ENCODE measurements at places on chromosomes 12 and 14.
A peak's percentile ranks its signal among the peaks of the same experiment; 100 is the strongest.

DNA sequence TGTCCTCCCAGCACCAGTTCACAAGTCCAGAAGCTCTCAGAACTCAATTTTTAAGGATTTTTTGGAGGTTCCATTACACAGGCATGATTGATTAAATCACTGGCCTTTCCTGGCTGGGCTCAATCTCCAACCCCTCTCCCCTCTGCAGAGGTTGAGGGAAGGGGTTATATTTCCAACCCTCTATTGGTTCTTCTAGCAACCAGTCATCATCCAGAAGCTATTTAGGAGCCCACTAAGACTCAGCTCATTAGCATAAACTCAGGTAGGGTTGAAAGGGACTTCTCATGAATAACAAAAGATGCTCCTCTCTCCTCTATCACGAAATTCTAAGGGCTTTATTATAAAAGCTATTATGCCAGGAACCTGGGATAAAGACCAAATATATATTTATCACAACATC, 41.5 kb downstream of the SPPL3 start:
- no peak for DNase-seq

- peak; percentile 61 for DNase-seq
Observed at GRCh38 chr14:61321385-61322010, at the start of gene PRKCH. TSS of gene PRKCH (plus strand) at chr14:61321579. CDS start at chr14:61322102, 523 bp downstream.

- DNase-seq, result no peak
Observed at GRCh38 chr12:102478405-102479098, 1.8 kb downstream of the IGF1 start.

- DNase-seq, result no peak
Observed at GRCh38 chr12:113222730-113223531, 1.7 kb downstream of the TPCN1 start.

DNA sequence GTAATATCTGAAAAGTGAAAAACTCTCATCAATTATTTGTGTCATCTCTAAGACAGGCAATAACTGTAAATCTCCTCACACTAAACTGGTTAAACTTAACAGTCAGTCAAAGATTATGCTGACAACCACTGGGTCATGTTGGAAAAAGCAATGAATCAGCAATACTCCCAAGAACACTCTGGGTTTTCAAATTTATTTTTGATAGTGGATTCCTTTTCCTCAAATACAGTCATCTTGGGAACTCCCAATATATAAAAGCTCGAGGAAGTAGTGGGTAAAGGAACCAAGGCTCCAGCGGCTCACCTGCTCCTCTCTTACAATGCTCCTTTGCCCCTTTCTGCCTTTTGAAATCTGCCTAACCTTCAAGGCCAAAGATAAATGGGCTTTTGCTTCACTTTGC, 70.0 kb downstream of the ARMH4 start:
- no peak for DNase-seq

GRCh38 chr14:64707661-64708060, 3.4 kb downstream of the PLEKHG3 start:
- no peak for DNase-seq

GRCh38 chr12:89236237-89236636, 116.1 kb downstream of the DUSP6 start:
- no peak for DNase-seq

DNA sequence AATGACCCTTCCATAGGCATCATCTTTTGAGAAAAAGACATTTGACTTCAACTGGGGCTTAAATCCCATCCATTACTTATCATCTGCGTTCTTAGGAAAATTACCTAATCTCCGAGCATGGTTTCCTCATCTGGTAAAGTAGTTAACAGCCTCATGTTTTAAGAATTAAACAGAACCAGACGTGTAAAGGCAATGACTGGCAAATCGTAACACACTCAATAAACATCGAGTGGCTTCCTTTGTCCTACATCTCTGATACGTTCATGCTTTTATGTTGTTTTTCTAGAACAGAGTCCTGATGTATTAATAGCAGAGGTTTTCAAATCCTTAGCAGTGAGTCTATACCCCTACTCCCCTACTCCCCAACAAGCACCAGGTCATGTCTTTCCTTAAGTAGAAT, 189.7 kb upstream of the RGS6 start:
- DNase-seq, result no peak

- no peak for DNase-seq
Observed at GRCh38 chr14:48703728-48704467, 882.3 kb downstream of the RPS29 start.

DNA sequence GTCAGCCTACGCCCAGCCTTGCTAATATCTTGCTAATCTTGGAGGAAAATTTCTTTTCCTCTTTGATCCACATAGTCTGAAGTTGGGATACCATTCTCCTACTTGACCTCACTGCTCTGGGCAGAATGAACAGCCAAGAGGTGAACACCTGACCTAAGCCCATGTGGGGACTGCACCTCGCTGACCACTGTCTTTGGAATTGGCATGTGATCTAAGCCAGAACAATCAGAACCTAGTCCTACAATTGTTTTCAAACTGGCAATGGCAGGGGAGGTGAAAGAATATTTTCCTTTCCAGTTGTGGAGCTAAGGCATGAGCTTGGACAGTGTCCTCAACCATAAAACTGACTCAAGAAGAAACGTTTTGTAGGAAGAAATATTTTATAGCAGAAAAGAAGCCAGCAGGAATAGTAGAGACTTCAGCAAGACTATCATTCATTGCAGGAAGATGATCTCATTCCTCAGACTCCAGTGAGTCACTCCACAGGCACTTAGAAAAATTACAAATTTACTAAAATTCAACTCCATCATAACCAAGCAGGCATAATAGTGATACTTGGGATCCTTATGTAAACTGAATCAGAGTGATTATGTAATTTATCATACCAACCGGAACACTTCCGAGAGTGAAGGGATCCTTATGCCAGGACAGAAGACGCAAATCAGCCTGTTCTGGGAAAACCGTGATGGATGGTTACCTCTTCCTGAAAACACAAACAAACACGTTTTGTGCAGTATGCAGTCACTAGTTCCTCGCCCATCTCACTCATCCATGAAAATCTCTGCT, 14.7 kb downstream of the PTPRO start:
- no peak for DNase-seq

GRCh38 chr12:1914114-1914911, 4.1 kb downstream of the CACNA2D4 start:
- DNase-seq, result no peak

DNA sequence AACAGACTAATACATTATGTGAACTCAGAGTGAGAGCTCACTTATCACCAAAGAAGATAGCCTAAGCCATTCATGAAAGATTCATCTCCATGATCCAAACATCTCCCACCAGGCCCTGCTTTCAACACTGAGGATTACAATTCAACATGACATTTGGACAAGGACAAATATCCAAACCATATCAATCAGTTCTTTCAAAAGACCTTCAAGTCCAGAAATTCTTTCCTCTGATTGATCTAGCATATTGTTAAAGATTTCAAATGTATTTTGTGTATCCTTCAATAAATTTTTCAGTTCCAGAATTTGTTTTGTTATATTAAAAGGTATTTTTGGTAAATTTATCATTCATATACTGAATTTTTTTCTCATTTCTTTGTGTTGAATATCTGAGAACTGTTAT, 1055.8 kb downstream of the SLC6A15 start:
- DNase-seq, result no peak

- DNase-seq, result no peak
Observed at GRCh38 chr12:109488051-109488665, 10.7 kb downstream of the UBE3B start.

Measured in stimulated activated CD4-positive, alpha-beta T cell treated with anti-CD3 and anti-CD28 coated beads, Interleukin-2, amount 100 ng/mL, for 48 hours (primary cell).